ENCODE measurements at places on chromosomes 7 and 10.

DNA sequence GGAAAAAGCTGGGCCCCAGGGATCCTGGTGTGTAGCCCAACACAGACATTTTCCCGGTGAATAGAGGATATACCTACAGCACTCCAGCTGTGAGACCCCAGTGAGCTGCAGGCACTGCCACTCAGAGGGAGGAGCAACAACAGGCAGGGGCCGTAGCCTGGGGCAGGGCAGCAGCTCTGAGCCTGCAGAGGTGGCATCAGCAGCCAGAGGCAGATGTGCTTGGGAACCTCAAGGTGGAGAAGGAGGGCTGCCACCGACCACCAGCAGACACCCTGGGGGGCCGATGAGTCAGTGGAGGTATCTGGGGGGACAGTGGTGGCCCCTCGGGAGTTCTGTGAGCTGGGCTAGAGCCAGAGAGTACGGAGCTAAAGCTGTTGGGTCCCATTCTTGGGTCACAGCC, 110.2 kb upstream of the GDF10 start:
- no peak for DNase-seq

DNA sequence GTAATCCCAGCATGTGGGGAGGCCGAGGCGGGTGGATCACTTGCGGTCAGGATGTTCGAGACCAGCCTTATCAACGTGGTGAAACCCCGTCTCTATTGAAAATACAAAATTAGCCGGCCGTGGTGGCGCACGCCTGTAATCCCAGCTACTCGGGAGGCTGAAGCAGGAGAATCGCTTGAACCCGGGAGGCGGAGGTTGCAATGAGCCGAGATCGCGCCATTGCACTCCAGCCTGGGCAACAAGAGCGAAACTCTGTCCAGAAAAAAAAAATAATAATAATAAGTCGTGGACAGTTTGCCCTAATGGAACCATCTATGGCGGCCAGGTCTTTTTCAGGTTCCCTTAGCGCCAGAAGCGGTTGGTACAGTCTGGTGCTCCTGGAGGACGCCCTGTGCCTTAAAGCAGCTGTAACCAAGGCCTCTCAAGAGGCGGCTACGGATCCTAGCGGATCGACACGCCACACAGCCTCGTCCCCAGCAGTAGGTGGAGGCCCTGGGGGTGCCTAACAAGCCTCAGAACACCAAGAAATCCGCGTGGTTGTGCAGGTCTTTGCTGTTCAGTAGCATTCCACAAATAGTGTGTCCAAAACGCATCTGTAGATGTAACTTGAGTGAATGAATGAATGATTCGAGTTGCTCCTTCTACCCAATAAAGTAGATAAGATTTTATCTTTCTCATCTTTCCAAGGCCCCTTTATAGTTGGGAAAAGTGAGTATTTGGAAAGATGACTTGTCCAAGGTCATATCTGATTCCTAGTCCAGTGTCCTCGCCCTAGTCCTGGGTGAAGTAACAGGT, 982 bp downstream of the PGAM1 start:
- peak; percentile 11 for DNase-seq

DNA sequence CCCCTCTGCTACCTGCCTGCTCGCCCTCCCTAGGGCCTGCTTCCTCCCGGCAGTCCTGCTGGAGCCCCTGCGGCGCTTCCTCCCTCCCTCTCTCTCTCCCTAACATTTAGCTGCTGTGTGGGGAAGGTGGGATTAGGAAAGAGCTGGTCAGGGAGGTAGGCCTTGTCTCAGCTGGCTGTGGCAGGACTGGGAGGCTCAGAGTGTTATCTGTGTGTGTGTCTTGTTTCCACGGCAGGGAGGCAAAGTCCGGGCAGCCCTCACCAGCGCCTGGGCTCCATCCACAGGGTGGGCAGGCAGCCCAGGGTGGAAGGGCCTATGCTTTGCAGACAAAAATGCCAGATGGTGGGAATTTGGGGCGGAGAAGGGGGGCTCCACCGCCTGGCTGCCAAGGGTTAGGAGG, 105.7 kb downstream of the RPS24 start:
- no peak for DNase-seq

- DNase-seq = no peak
Observed at GRCh38 chr7:129785685-129786514, 166.9 kb downstream of the UBE2H start.

GRCh38 chr10:35041502-35041879, 48.6 kb downstream of the CUL2 start:
- DNase-seq = peak; percentile 4

DNA sequence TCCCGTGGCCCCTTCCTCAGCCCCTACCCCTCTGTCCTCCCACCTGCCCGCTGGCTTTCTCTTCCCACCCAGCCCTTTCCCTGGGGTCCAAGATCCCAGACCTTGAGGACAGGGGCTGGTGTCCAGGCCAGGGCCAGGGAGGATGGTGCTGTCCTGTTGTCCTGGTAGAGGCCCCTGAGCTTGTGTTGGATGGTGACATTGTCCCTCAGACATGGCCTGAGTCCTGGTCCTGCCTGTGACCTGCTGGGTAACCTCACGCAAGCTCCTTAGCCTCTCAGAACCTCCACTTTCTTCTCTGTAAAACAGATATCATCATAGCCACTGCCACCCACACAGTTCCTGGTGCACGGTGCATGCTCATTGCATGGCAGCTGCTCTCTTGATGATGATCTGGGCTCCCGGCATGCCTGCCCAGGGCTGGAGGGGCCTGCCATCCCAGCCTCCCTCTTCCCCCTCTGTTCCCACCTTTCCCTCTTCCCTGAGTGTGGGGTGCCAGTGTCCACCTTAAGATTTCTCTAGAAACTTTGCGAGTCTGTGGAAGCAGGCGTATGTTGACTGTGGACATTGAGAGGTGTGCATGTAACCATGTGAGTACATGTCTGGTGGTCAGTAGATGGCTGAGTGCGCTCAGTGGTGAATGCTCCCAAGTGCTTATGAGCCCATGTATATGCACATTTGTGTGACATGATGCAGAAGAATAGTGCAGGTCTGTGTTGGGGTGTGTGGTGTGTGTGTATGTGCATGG, 60.4 kb downstream of the NEURL1 start:
- DNase-seq = no peak
